ENCODE measurements at places on chromosomes 5 and 9.
A peak's percentile ranks its signal among the peaks of the same experiment; 100 is the strongest.

DNA sequence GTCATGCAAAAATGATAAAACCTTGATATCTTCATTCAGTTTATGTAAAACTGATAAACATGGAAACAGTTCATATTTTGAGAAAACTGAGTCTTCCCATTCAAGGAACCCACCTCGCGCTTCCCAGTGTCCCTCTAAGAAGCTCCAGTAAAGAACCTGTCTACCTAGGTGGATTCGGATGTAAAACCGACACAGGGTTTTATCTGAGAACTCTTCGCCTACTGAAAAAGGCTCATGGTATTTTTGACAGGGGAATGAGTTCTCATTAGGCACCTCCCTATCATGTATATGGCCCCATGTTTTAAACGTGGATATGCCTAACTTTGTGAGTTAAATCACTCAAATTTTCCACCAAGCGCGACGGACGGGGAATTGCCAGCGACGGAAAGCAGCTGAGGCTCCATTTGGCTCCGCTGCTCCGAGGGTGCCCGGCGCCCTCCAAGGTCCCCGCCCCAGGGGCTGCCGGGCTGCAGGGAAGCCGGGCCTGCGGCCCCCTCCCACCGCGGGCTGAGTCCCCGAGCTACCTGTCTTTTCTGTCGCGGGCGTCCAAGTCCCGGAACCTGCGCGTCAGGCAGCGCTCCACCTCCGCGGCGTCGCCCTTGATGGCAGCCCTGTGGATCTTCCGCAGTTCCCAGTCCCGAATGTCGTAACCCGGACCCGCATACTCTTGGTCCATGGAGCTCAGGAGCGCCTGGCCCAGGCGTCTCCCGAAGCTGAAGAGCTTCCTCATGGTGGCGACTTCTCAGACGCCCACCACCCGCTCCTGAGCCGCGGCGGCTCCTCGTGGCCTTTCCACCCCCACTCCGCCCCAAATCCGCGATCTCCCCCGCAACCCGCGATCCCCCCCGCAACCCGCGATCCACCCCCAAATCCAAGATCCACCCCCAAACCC lies 594 bp downstream of the ANKRD18A start:
- DNase-seq, result no peak
- H3K27ac ChIP-seq, result no peak overlapping the region
- H3K4me1 ChIP-seq, result peaks cover 29% of the 10 kb centered on the region
- H3K4me3 ChIP-seq, result peak overlapping the region; percentile 40
- no peaks in the 10 kb centered on the region for H3K27me3 ChIP-seq

DNA sequence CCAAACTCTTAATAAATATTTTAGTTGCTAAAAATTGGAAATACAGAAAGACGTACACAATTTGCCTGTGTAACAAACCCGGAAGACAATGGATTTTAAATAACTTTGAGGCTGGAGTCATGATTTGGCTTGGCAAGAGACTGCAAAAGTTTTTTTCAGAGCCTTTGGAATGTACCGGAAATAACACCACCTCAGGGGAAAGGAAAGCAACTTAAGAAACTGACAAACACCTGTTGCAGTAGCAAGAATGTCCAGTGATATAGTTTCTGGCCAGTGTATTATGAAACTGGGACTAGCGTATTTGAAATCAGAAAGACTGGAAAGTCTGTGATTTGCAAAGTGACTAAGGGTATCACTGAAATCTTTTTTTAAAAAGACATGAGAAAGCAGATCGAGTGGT lies 842 bp downstream of the MUSK start:
- DNase-seq, result no peak
- no peak overlapping the region for H3K27ac ChIP-seq

DNA sequence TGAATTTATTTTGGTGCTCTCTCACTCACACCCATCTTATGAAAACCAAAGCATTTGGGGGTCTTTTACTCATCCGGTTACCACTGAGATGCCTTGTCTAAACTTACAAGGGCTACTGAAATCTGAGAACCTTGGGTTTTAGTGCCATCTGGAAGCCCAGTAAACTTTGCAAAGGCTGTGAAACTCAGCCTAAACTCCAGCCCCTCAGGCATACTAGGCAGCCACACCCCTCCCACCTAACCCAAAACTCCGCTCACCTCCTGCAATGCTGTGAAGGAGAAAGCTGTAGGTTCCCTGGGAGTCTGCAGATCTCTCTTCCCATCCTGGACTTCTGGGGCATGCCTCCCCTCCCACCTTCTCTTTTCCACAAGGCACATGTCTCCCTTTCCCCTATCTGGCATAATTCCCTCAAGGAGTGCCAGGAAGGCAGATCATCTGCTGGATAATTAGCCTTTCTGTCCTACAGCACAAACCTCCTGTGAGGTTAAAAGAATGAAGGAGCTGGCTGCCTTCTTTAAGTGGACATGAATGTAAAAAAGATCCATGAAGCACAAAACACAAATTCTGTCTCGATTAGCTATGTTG lies 71.5 kb upstream of the ANXA1 start:
- H3K27ac ChIP-seq, result no peak overlapping the region
- H3K4me3 ChIP-seq, result no peak overlapping the region
- no peaks in the 10 kb centered on the region for H3K4me1 ChIP-seq
- no peaks in the 10 kb centered on the region for H3K36me3 ChIP-seq

- H3K27ac ChIP-seq, result no peak overlapping the region
- H3K27me3 ChIP-seq, result no peaks in the 10 kb centered on the region
- no peaks in the 10 kb centered on the region for H3K4me1 ChIP-seq
- H3K4me3 ChIP-seq, result no peak overlapping the region
These were observed 34.3 kb upstream of the ARL15 start for GRCh38 chr5:54344653-54345052.

- no peaks in the 10 kb centered on the region for H3K36me3 ChIP-seq
- no peak overlapping the region for H3K4me3 ChIP-seq
- DNase-seq, result no peak
- H3K27me3 ChIP-seq, result no peaks in the 10 kb centered on the region
- H3K27ac ChIP-seq, result no peak overlapping the region
- H3K4me1 ChIP-seq, result peaks cover 11% of the 10 kb centered on the region
These were observed 841.9 kb upstream of the ACO1 start for GRCh38 chr9:31542384-31543055.

DNA sequence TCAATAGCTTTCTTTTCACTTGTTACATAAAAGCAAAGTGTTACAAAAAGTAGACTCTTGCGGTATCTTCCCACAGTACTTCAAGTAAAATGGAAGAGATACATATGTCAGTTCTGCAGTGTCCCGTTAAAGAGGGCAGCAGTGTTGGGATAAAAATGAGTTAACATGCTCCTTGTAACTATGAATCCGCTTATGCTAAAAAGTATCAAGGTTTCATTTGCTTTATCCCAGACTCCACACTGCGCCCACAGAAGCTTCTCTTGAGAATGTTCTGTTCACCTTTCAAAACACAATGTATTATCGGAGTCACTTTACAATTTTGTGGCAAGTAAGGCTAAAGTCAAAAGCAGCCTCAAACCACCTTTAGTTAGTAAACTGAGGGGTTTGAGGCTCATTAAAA lies 790 bp downstream of the PTAR1 start:
- H3K4me1 ChIP-seq, result peaks cover 39% of the 10 kb centered on the region
- peak overlapping the region; percentile 98 for H3K4me3 ChIP-seq
- peak overlapping the region; percentile 96 for H3K27ac ChIP-seq
- no peaks in the 10 kb centered on the region for H3K36me3 ChIP-seq
- DNase-seq, result no peak
- no peaks in the 10 kb centered on the region for H3K27me3 ChIP-seq

GRCh38 chr5:43161244-43161643 lies 30.8 kb upstream of the NIM1K start:
- H3K36me3 ChIP-seq, result peaks cover 20% of the 10 kb centered on the region
- no peak overlapping the region for H3K4me3 ChIP-seq
- no peak overlapping the region for H3K27ac ChIP-seq
- H3K4me1 ChIP-seq, result no peaks in the 10 kb centered on the region
- H3K27me3 ChIP-seq, result no peaks in the 10 kb centered on the region
- no peak for DNase-seq

All from vagina (tissue), 2 donors.